ENCODE measurements at places on chromosomes 11 and 22. TPM values are rescaled to one million over a fixed set of nuclear protein-coding genes. Genes with fewer than 3 reads are reported as not detected.
A peak's percentile ranks its signal among the peaks of the same experiment; 100 is the strongest.

DNA sequence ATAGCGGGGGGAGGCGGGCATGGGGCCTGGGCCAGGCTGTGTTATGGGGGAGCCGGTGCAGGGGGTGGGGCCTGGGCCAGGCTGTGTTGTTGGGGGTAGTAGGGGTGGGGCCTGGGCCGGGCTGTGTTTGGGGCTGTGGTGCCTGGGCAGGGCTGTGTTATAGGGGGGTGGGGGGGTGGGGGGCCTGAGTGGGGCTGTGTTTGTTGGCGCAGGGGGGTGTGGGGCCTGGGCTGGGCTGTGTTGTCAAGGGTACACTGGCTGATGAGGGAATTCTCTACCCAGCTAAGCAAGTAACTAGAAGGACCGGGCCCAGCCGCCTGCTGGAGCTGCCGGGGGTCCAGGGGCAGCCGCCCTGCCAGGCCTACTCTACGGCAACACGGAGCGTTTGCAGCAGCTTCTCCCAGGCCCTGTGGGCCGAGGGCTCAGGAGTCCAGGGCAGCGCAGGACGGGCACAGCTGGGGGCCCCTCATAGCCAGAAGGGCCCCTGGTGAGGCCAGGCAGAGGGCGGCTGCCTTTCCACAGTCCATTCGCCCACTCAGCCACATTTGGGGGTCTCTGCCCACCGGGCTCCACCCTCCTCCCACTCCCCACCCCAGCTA lies 10.1 kb upstream of the PIM3 start:
- H3K27me3 ChIP-seq: no peaks in the 10 kb centered on the region
- no peak overlapping the region for H3K27ac ChIP-seq
- H3K4me1 ChIP-seq: peaks cover 35% of the 10 kb centered on the region
- DNase-seq: no peak
- H3K36me3 ChIP-seq: no peaks in the 10 kb centered on the region
- no peak overlapping the region for H3K4me3 ChIP-seq

The SMIM35 gene
- total RNA-seq: not detected

DNA sequence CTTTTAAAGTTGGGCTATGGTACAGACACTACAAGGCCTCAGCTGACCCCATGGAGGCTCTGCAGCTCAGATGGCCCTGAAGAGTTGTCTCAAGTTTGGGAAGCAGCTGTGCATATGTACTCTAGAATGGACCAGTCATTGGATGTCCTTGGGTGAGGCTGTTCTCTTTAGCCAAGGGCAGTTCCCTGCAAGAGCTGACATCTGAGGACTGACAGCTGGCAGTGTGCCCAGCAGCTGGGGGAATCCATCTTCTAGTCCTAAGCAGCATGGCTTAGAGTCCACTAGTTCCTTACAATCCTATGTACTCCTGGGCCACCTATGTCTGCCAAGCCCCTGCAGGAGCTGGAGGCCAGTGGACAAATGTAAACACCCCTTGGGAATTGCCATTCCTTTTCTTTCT lies 76.5 kb downstream of the C11orf91 start:
- no peaks in the 10 kb centered on the region for H3K36me3 ChIP-seq
- no peak overlapping the region for H3K27ac ChIP-seq
- H3K4me3 ChIP-seq: no peak overlapping the region
- H3K4me1 ChIP-seq: peaks cover 5% of the 10 kb centered on the region
- H3K27me3 ChIP-seq: no peaks in the 10 kb centered on the region

DNA sequence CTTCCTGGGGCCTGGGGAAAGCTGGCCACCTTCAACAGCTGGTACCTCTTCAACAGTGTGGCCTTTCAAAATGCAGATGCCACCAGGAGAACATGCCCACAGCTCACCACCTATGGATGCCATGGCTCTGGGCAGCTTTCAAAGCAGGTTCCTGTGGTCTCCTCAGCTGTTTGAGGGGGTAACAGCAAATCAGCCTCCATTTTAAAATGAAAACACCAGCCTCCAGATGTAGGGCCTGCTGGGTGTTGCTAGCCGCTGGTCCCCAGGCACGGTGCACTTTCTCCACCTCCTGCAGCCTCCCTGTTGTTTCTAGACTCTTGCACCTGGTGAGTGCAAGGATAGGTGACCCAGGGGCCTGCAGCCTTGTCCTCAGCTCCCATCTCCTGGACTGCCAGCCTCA lies 10.0 kb downstream of the CDPF1 start:
- H3K4me3 ChIP-seq: no peak overlapping the region
- peak overlapping the region; percentile 57 for H3K27ac ChIP-seq
- no peak for DNase-seq
- no peaks in the 10 kb centered on the region for H3K27me3 ChIP-seq
- peaks cover 44% of the 10 kb centered on the region for H3K36me3 ChIP-seq
- peaks cover 12% of the 10 kb centered on the region for H3K4me1 ChIP-seq

- H3K4me3 ChIP-seq: peak within 1 kb of the TSS; percentile 85
- peak; percentile 85 for DNase-seq
- H3K27ac ChIP-seq: peak within 1 kb of the TSS; percentile 96
- H3K27me3 ChIP-seq: no peaks in the 10 kb centered on the region
Observed at GRCh38 chr11:65558002-65558929, at the start of gene LTBP3. Gene LTBP3 (minus strand): TSS chr11:65558359. CDS start chr11:65557959, 400 bp downstream.

The CHRM4 gene
- not detected for total RNA-seq

The NLRP6 gene
- not detected for total RNA-seq

GRCh38 chr11:17752144-17752543 lies 17.6 kb downstream of the KCNC1 start:
- DNase-seq: peak; percentile 0
- H3K4me1 ChIP-seq: no peaks in the 10 kb centered on the region
- H3K4me3 ChIP-seq: no peak overlapping the region
- H3K27ac ChIP-seq: no peak overlapping the region
- H3K36me3 ChIP-seq: no peaks in the 10 kb centered on the region

DNA sequence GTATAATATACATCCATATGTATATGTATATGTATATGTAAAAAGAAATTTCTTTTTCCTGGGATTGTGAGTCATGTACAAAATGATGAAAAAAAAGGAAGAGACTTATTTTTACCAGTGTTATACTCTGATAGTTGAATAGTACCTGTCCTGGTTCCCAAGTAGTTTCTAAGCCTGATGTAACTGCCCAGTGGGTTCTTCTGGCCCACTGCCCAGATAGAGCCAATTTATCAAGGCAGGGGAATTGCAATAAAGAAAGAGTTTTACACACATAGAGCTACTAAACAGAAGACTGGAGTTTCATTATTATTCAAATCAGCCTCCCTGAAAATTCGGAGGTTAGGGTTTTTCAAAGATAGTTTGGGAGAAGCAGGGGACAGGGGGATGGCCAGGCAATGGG lies 29.1 kb upstream of the NARS2 start:
- H3K4me1 ChIP-seq: no peaks in the 10 kb centered on the region
- no peak overlapping the region for H3K4me3 ChIP-seq

- peaks cover 70% of the 10 kb centered on the region for H3K4me1 ChIP-seq
- no peak overlapping the region for H3K4me3 ChIP-seq
- H3K27me3 ChIP-seq: no peaks in the 10 kb centered on the region
Observed at GRCh38 chr11:12158909-12159308, 48.5 kb downstream of the MICAL2 start.

The GLB1L3 gene
- total RNA-seq: not detected

The RHOG gene
- total RNA-seq: 17.9 TPM

GRCh38 chr11:64697663-64698375 lies 25.2 kb downstream of the NRXN2 start:
- no peak for DNase-seq
- no peaks in the 10 kb centered on the region for H3K4me1 ChIP-seq
- no peak overlapping the region for H3K27ac ChIP-seq
- peaks cover 7% of the 10 kb centered on the region for H3K27me3 ChIP-seq
- no peak overlapping the region for H3K4me3 ChIP-seq
- no peaks in the 10 kb centered on the region for H3K36me3 ChIP-seq

The PATL1 gene
- total RNA-seq: 25.8 TPM

The MYH9 gene
- total RNA-seq: 296 TPM

DNA sequence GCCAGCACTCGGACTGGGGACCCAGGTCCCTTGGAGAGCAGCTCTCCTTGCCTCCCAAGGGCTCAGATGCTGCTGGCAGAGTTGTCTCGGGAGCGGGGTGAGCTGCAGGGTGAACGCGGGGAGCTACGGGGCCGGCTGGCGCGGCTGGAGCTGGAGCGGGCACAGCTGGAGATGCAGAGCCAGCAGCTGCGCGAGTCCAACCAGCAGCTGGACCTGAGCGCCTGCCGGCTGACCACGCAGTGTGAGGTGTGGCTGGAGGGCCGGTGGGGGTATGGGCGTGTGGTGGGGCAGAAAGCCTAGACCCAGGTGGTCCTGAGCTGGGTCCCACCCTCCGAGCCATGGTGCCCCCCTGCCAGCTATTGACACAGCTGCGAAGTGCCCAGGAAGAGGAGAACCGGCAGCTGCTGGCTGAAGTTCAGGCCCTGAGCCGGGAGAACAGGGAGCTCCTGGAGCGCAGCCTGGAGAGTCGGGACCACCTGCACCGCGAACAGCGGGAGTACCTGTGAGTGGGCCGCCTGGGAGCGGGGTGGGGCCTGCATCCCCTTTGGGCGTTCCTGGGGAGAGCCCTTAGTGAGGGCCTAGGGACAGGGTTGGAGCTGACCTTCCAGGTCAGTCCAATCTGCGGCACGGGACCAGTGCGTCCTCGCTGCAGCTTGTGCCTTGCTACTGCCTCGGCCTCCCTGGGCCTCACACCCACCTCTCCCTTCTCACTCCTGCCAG lies 5.8 kb upstream of the RPS6KA4 start:
- no peaks in the 10 kb centered on the region for H3K36me3 ChIP-seq
- H3K4me1 ChIP-seq: peaks cover 12% of the 10 kb centered on the region
- no peaks in the 10 kb centered on the region for H3K27me3 ChIP-seq
- H3K4me3 ChIP-seq: no peak overlapping the region

The ELMOD1 gene
- total RNA-seq: 0.27 TPM

DNA sequence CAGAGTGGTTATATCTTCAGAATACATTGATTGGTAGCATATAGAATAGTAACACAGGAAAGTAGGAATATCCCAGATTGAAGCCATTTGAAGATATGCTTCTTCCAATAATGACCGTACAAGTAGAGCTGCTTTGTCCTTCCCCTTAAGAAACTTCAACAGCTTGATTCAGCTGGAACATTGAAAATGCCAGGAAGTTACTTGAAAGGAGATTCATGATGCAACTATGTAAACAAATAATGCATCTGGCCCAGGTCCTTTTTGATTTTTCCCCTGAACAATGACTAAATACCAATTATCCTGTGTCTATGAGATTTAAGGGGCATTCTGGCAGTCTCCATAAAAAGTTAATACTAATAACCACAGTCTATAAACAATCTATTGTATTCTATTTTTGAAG lies 3.0 kb downstream of the DKK3 start:
- no peak overlapping the region for H3K27ac ChIP-seq
- no peak for DNase-seq
- peaks cover 6% of the 10 kb centered on the region for H3K27me3 ChIP-seq
- peak overlapping the region; percentile 4 for H3K4me3 ChIP-seq
- H3K36me3 ChIP-seq: peaks cover 20% of the 10 kb centered on the region
- H3K4me1 ChIP-seq: peaks cover 54% of the 10 kb centered on the region

The CD3G gene
- 1.4 TPM for total RNA-seq

- H3K36me3 ChIP-seq: no peaks in the 10 kb centered on the region
- no peak for DNase-seq
- H3K27ac ChIP-seq: no peak overlapping the region
- H3K4me3 ChIP-seq: no peak overlapping the region
- peaks cover 9% of the 10 kb centered on the region for H3K4me1 ChIP-seq
Observed at GRCh38 chr11:130168105-130168504, 8.5 kb downstream of the ST14 start.

The GRAMD4 gene
- 54.2 TPM for total RNA-seq

DNA sequence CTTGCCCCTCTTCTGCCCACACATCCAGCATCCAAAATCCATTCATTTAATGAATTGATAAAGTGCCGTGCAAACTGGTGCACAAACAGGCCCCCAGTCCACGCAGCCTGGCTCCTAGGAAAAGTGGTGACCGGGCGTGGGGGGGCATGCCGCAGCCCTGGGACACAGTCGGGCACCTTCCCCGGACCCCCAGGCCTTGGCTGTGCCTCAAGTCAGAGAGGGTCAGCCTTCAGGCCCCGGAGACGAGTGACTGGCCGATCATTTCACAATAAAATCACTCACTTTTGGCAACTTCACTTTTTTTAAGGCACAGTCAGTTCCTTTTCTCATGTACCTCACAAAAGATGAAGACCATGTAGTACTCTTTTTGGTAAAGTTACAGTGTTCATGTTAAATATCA lies 8.0 kb downstream of the CDPF1 start:
- no peaks in the 10 kb centered on the region for H3K36me3 ChIP-seq
- H3K27me3 ChIP-seq: no peaks in the 10 kb centered on the region
- no peak overlapping the region for H3K4me3 ChIP-seq
- H3K4me1 ChIP-seq: peaks cover 81% of the 10 kb centered on the region
- peak overlapping the region; percentile 70 for H3K27ac ChIP-seq

DNA sequence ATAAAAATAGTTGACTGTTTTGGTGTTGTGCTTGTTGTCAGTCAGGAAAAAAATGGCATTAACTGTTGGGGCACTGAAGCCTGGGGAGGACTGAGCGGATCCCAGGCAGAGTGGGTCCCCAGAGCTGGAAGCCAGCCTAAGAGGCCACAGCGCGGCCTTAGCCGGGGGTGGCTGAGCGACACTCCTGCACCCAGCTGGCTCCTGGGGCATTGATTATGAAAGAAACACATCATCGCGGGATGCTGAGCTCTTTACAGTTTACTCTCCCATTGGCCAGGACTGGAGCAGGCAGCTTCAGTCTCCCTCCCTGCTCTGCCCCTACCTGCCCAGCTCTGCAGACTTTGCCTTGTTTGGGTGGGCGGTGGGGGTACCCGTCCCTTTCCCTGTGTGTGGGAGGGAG lies 121.5 kb downstream of the ST3GAL4 start:
- no peaks in the 10 kb centered on the region for H3K4me1 ChIP-seq
- H3K27ac ChIP-seq: no peak overlapping the region
- no peak for DNase-seq
- H3K36me3 ChIP-seq: no peaks in the 10 kb centered on the region

- no peaks in the 10 kb centered on the region for H3K36me3 ChIP-seq
- peak overlapping the region; percentile 96 for H3K27ac ChIP-seq
- no peaks in the 10 kb centered on the region for H3K27me3 ChIP-seq
- H3K4me3 ChIP-seq: no peak overlapping the region
- DNase-seq: no peak
- H3K4me1 ChIP-seq: peaks cover 40% of the 10 kb centered on the region
Observed at GRCh38 chr11:65383778-65384177, 1.3 kb upstream of the SLC25A45 start.
